Stimulated activated CD8-positive, alpha-beta memory T cell treated with anti-CD3 and anti-CD28 coated beads, Interleukin-7, amount 100 ng/mL, for 1 hour (primary cell): ENCODE measurements at places on chromosomes 1 and 21.

DNA sequence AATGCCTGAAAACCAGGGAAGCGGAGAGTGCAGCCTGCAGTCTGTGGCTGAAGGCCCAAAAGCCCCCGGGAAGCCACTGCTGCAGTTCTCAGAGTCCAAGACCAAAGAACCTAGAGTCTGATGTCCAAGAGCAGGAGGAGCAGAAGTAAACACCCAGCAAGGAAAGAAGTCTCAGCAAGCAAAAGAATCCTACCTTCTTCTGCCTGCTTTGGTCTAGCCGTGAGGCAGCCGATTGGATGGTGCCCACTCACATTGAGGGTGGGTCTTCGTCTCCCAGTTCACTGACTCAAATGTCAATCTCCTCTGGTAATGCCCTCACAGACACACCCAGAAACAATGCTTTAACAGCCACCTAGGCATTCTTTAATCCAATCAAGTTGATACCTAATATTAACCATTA lies 217.5 kb downstream of the PLA2G4A start:
- DNase-seq = no peak

DNA sequence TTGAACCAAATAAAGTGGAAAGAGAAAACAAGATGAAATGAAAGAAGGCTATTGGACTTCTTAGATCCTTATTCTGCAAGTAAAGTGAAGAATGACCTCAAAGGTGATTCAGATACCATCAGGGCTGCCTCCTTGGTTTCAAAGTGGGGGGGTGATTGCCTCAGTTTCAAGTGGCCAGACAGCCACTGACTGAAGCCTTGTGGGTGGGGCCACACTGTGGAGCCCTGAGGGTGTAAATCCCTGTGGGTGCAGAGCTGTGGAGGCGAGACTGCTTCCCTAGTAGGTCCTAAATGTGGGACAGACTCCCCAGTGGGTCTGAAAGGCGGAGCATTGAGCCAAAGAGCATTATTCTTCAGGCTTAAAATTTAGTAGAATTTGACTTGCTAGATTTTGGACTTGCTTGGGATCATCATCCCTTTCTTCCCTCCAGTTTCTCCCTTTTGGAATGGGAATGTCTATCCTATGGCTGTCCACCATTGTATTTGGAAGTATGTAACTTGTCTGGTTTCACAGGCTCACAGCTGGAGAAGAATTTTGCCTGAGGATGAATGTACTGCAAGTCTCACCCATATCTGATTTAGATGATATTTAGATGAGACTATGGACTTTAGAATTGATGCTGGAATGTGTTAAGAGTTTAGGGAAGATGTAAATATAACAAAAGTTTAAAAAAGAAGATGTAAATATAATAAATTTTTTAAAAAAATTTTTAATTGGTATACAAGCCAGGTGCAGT lies 71.6 kb upstream of the SOX13 start:
- DNase-seq = no peak

DNA sequence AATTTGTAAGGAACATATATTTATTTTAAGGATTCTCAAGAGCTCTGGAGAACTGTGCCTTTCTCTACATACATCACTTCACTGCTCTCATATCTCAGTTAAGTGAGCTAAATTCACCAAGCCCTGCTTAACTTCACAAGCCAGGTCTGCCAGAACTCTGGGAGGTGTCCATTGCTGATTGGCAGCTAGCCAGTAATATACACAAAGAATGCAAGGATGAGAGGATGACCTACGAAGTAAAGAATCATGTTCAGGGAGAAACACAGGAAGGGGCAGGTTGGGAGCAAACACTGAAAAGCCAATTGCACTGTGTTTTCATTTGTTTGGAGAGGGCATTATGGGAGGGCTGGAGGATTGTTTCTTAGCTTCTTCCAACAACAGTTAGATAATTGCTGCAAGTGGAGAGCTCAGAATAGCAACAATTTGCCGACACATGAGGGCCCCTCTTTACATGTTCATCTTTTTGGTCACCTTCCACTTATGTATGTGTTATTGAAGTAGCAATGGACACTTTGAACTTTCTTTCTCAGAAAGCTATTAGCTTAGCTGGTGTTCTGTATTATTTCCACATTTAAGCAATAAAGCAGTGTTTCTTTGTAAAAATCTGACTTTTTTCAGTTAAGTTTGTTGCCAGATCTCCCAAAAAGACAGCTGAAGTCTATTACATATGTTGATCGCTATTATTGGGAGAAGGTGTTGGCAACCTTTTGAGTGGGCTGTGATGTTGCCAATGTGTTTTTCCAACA lies 254.8 kb downstream of the LTN1 start:
- no peak for DNase-seq

DNA sequence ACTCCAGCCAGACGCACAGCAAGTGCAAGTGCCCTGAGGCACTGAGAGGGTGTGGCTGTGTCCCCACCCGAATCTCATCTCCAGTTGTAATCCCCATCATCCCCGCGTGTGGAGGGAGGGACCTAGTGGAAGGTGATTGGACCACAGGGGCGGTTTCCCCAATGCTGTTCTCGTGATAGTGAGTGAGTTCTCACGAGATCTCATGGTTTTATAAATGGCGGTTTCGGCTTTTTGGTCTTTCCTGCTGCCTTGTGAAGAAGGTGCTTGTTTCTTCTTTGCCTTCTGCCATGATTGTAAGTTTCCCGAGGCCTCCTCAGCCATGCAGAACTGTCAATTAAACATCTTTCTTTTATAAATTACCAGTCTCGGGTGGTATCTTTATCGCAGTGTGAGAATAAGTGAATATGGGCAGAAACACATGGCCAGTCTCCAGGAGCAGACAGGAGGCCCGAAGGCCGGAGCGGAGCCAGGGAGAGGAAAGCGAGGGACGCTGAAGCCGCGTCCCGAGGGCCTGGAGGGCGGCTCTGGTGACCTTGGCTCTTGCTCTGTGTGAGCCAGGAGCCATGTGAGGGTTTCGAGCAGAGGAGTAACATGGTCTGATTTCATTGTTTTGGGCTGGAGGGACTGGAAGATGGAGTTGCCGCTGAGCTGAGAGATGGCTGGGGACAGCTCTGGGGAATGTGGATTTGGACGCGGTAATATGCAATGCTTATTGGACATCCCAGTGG lies 76.0 kb upstream of the C1orf174 start:
- no peak for DNase-seq

DNA sequence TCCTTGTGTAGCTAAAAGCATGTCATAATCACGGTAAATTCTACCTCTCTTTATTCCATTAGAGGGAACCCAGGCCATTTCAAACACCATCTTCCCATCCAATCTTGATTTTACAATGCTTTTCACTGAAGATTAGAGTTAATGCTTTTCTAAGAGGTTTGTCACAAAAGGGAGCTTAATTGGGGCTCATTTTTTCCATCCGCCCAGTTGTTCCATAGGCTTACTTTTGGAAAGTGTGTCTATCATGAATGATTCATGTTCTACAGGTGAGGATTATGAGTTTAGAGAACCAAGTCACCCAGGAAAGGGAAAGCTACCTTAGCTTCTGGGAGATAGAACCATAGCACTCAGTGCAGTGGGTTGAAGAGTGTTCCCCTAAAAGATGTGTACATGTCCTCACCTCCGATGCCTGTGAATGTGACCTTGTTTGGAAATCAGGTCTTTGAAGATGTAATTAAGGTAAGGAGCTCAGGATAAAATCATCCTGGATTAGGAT lies 286.9 kb upstream of the RUNX1 start:
- no peak for DNase-seq

GRCh38 chr1:89758156-89758555 lies 62.7 kb upstream of the LRRC8D start:
- no peak for DNase-seq

DNA sequence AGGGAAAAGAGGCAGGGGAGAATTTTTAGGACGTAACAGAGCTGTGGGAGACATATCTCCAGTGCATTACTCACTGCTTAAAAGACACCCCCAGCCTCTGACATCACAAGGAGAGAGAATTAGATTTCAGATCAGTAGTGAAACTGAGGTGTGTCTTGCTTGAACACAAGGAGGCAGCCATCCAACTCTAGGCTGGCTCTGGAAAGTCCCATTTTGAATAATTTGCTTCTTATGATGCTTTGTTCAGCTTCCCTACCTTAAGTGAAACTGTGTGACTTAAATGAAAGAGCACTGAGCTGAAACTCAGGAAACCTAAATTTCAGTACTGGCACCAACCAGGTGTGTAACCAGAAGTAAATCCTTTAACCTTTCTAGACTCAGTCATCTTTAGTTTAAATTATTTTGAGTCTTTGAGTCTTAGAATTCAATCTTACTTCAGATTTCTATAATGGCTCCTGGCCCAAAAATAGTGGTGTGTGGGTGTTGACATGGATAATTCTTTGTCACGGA lies 251.6 kb upstream of the SGIP1 start:
- no peak for DNase-seq

DNA sequence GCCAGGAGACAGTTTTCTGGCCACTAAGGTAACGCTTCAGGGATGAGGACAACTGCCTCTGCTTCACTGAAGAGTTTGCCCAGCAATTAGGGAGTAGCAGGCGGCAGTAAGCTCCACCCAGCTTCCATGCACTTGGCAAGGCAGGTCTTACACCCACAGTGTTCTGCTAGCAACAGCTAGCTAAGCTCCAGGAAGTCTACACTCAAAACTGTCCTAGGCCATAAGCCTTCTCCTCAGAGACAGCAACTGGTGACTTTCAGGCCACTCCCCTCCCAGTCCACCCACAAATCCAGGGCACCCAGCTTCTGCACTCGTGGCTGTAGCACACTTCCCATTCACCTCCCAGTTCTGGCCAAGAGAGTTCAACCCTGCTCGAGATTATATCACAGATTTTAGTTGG lies 47.3 kb downstream of the KMO start:
- DNase-seq = no peak

GRCh38 chr1:236013330-236013729 lies 51.6 kb downstream of the NID1 start:
- DNase-seq = no peak

DNA sequence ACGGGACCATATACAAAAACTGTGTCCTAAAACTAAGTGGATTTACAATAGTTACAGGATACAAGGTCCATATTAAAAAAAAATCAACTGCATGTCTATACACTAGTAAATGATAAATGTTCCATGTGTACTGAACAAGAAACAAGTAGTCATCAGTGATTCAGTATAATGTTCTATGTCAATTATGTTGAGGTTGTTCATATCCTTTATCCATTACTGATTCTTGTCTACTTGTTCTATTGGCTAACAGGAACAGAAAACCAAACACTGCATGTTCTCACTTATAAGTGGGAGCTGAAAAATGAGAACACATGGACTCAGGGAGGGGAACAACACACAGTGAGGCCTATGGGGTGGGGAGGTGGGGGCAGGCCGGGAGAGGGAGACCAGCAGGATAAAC lies 90.5 kb downstream of the CDC42BPA start:
- DNase-seq = no peak

DNA sequence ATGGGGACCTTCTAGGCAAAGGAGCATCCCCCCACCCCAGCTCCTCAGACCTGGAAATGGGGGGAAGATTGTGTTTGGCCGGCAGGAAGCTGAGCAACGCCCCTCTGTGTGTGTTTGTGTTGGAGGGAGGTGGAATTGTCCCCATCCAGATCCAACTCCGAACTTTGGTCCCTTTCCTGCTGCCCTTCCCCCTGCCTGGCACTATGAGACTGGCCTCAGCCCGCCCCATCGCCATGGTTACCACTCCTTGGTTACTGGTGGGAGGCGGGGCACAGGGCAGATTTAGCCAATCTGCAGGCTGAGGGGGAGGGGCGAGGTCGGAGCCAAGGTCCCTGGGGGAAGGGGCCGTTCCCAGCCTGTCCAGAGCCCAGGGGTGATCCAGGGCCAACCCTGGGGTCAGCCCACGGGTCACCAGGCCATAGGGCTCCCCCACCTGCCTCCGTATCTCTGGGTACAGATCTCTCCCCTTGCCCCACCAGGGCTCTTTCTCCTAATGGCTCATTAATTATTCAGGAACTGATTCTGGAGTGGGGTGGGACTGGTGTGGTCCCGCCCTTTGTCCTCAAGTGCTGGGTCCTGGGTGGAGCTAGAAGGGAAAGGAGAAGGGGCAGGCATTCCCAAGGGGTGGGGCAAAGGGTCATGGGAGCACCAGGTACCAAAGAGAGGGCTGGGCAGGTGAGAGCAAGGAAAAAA lies 15.2 kb downstream of the PTPRF start:
- DNase-seq = no peak

GRCh38 chr1:40710581-40711315 lies 19.2 kb downstream of the NFYC start:
- DNase-seq = no peak

- no peak for DNase-seq
Measured at GRCh38 chr1:1344655-1345361, 4.4 kb downstream of the DVL1 start.

- no peak for DNase-seq
Measured at GRCh38 chr21:16829532-16829931, 683.3 kb upstream of the CXADR start.

DNA sequence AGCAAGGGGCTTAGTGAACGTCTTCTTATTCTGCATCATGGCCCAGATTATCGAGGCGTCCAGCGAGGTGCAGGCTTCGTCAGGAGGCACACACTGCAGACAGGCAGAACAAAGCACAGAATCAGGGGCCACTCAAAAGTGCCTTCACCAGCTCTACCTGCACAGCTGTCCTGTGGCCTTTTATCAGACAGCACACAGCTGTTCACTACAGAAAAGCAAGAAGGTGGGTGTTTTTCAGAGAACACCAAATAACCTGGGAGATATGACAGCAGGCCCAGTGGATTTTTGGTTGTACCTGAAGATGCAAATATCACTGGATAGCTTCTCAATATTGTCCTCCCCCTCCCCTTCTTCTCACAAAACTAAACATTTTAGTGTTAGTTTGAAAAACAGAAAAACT lies 177.3 kb downstream of the TGFBR3 start:
- DNase-seq = no peak

DNA sequence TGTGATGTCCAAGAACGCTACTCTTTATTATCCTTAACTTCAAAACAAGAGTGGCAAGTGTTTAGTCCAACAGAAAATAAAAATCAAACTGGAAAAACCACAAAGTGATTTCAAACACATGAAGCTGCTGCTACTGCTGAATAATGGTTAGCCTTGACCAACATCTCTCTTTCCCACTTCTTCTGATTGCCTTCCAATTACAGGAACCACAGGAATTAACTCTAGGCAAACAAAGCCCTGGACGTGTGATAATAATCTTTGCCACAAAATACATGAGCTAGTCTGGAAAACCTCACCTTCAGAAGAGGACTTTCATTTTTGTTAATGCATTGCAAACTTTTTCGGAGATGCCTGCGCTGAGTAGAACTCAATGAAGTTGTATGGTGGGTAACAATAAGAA lies 48.6 kb upstream of the COL11A1 start:
- DNase-seq = no peak

- DNase-seq = no peak
Measured at GRCh38 chr1:234154320-234155251, 218.7 kb upstream of the COA6 start.

GRCh38 chr1:94067196-94067595 lies 53.8 kb downstream of the ABCA4 start:
- no peak for DNase-seq

DNA sequence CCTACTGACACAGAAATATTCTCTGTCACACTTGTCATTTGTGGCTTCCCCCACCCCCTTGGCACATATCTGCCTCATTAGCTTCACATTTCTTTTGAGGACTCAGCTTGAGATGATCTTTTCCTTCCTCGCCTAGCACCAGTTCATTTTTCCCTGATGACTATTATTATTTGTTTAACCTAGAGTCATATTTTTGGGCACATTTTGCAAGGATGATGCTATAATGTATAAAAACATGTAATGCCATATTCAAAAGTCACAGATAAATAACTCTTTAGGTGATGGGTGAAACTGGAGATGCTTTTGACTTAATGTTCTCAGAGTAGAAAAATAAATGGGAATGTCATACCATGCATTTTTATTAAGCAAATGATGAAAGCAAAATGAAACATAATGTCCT lies 202.7 kb downstream of the BACH1 start:
- DNase-seq = no peak
